ENCODE measurements at places on chromosomes 13 and 19.

DNA sequence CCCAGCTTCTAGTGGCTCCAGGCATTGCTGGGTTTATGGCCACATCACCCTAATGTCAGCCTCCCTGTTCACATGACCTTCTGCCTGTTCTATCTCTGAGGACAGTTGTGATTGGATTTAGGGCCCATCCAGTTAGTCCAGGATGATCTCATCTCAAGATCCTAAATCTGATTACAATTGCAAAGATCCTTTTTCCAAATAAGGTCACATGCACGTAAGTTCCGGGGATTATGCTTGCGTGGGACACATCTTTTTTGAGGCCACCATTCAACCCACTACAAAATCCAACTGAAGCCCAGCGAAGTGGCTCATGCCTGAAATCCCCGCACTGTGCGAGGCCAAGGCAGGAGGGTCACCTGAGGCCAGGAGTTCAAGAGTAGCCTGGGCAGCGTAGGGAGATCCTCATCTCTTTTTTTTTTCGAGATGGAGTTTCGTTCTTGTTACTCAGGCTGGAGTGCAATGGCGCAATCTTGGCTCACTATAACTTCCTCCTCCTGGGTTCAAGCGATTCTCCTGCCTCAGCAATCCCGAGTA, 12.3 kb downstream of the PLD3 start:
- DNase-seq, result no peak

DNA sequence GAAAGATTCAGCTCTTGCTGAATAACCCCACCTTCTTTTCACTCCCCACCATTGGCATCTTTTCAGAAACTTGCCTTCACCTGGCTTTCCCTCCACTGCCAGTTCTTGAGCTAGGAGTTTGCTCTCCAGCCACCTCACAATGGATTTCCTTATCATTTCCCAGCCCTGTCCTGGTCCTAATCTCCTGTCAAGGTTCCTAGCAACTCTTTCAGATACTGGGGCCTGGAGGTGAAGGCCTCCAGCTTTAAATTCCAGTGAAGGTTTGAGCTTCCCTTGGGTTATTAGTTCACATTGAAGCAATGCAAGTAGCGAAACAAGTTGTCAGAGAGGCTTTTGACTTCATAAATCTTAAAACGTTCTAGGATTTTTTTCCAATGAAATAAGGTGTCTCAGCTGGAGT, 320.8 kb upstream of the MAB21L1 start:
- DNase-seq, result no peak

- no peak for DNase-seq
Observed at GRCh38 chr19:55625004-55625326, 599 bp upstream of the ZNF784 start.

- DNase-seq, result no peak
Observed at GRCh38 chr19:18846862-18847548, 15.2 kb downstream of the UPF1 start.

- DNase-seq, result no peak
Observed at GRCh38 chr19:575527-576506, 3.4 kb downstream of the BSG start.

- DNase-seq, result no peak
Observed at GRCh38 chr13:40428354-40428753, 238.1 kb downstream of the FOXO1 start.

DNA sequence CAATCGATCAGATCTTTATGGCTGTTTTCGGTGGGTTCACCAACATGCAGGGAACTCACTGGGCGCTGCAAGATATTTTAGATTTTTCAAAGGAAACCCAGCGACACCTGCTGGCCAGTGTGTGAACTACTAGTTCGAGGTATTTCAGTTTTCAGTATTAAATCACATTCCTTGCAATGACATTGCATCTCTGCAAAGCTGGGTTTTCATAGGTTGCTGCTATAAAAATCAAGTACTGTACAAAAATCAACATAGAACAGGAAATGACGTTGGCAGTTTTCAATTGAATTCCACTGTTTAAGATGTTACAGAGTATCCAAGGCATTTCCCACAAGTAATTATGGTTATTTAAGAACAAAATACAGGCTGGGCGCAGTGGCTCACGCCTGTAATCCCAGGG, 17.6 kb downstream of the LIG1 start:
- no peak for DNase-seq

DNA sequence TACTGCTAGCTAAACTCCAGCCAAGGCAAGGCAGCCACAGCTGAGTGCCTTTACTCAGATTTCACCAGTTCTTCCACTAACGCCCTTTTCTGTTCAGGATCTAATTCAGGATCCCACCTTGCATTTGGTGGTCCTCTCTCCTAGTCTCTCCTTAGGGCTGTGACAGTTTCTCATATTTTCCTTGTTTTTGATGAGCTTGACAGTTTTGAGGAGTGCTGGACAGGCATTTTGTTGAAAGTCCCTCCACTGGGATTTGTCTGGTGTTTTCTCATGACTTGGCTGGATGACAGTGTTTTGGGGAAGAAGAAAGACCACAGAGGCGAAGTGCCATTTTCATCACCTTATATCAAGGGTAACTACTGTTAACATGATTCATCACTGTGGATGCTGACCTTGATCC, 162.3 kb upstream of the TSC22D1 start:
- DNase-seq, result no peak

DNA sequence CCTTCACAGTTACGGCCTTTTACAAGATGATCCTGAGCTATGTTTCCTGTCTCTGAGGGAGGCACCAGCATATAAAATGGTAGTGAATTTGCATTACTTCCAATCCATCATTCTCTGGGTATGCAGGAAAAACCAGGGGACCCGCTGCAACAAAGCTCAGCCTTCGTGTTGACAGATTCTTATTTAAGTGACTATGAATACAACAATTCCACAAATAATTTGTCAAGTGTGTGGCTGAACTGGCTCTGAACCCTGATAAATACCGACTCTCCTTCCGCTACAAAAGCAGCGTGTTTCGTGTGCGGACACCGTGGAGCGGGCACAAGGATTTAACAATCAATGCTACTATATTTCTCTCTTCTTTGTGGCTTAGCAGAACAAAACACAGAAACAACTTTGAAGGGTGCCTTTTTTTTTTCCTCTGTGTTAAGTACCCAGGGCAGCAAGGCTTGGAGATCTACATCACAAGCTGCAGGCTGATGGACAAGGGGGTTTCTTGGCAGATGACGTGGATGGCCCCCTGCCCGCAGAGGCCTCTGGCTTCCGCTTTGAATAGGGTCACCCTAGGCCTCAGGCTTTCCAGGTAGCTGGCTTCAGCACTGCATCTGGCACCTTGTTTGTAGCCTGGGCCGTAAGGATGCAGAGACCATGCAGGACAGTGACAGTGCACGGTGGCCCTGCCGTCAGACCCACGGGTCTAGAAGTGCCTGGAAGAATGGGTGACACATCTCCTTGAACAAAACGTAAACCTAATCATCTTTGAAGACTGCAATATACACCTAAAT, 280.5 kb upstream of the TSHZ3 start:
- DNase-seq, result no peak

- no peak for DNase-seq
Observed at GRCh38 chr19:52963247-52963618, 552 bp upstream of the ZNF816 start.

GRCh38 chr19:15290166-15290565, 42.2 kb downstream of the BRD4 start:
- no peak for DNase-seq

DNA sequence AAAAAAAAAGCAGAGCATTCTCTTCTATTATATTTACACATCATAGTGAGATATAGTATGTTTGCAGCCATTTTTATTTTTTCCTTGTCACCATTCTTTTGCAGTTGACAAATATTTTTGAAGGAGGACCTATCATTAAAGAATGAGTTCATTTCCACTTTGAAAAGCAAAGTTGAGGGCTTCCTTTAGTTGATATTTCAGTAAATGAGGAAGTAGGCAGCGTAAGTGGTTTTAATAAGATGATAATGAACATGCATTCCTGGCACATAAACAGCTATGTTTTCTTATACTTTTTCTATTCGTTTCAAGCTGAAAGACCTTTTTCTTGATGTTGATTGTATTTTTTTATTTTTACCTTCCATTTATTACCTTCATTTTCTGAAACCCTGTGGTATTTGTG, 66.2 kb downstream of the ZMYM2 start:
- no peak for DNase-seq

DNA sequence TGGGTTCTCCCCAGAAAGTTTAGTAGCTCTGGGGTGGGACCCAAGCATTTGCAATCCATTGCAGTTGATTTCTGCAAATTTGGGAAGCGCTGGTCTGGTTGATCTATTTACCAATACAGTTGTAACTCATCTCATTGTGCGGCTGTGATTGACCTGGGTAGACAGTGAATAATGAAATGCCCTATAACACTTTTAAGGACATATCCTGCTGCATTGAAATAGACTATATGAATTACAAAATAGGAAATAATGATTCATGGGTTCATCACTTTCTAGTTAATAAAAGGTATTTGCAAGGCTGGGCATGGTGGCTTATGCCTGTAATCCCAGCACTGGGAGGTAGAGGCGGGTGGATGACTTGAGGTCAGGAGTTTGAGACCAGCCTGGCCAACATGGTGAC, 59.0 kb upstream of the FARP1 start:
- no peak for DNase-seq

GRCh38 chr13:74274916-74275315, 140.7 kb upstream of the KLF12 start:
- no peak for DNase-seq

GRCh38 chr13:99992949-99993351, 11.4 kb downstream of the ZIC2 start:
- no peak for DNase-seq

GRCh38 chr13:100789481-100789880, 114.9 kb upstream of the TMTC4 start:
- no peak for DNase-seq

DNA sequence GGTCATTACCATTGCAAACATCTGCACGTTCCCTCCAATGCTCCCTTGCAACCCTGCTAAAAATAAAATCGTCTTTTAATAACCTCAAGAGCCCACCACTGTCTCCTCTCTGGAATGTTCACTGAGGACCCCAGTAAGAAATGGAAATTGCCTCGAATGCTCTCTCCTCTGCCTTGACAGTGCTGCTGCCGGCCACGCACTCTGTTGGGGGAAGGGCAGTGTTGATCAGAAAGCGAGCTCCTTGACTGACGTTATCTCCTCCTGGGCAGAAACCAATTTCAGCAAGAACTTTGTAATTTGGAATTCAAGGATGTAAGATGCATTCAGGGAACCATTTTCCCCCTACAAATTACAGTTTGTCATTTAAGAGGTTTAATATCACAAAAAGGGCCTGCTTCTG, 718.5 kb downstream of the UQCRFS1 start:
- DNase-seq, result no peak

- DNase-seq, result no peak
Observed at GRCh38 chr13:109036078-109036780, 406.8 kb downstream of the MYO16 start.

DNA sequence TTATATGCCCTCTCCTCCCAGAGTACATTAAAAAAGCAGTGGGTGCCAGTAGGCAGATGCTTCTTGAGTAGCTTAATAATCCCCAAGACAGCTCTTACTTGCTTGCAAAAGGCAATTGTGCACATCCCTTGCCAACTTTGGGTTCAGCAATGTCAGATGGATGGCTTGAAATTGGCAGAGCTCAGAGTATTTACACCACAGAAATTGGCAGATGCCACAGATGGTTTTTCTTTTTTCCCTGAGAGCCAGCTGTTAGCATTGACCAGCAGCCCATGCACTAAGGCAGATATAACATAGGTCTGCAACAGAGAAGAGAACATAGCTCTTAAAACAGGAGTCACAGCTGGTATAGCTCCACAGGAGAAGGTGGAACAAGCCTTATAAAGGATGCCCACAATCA, 18.4 kb upstream of the RNASEH2B start:
- no peak for DNase-seq

DNA sequence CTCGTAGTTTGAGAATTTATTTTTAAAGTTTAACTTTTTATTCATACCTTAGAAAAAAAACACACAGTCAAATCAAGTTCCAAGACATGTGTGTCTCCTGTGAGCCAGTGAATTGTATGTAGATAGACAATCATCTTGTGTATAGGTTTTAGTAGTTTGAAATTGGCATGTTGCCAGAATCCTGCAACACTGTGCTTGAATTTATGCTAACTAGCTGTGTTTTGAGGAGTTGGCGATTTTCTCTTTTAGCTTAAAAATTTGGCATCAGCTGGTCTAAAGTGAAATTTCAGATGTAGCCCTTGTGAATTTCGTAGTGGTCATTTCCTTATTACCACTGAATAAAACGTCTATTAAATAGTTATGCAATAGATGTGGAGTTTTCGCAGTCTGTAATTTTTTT, 213.2 kb downstream of the ATP8A2 start:
- no peak for DNase-seq

- DNase-seq, result no peak
Observed at GRCh38 chr13:54591540-54591939, 1562.9 kb downstream of the OLFM4 start.

- no peak for DNase-seq
Observed at GRCh38 chr19:41922585-41922984, 5.7 kb downstream of the ERFL start.

DNA sequence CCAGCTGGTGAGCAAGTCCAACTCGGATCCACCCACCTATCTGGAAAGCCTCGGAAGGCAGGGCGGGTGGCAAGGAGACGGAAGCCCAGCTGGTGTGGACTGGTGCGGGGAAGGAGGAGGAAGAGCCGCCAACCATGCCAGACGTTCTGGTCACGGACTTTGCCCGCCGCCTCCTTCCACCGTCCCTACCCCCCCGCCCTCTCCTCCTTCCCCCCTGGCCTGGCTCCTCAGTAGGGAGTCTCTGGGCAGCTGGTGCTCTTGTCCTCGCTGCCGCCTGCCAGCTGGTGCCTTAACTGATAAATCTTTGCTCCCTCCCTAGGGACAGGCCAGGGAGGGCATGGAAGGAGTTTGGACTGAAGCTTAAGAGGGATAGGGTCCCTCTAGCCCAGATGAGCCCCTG, 4.8 kb downstream of the SYNGR4 start:
- DNase-seq, result no peak

DNA sequence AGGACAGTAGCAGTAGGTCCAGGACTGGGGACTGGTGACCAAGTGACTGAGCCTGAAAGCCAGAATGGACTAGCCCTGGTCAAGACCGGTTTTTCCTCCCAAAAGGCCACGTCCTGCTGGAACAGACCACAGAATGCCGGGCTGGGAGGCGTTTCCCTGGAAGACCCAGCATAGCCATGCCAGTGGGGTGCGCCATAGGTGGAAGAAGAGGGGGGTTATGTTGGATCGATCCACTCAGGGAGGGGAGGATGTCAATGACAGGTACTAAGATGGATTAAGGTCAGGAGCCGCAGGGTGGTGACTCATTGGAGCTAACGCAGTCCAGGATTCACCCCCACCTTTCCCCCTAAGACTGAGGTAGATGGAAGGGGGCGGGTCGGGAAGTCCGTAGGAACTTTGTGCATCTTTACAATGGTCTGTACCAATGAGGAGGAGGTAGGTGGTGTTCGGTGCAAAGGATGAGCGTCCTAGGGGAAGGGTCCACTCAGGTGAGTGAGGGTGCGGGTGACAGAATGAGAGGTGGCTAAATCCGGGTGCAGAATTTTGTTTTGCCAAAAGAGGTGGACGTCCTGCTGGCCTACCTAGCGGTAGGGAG, 21.0 kb downstream of the VASP start:
- no peak for DNase-seq

DNA sequence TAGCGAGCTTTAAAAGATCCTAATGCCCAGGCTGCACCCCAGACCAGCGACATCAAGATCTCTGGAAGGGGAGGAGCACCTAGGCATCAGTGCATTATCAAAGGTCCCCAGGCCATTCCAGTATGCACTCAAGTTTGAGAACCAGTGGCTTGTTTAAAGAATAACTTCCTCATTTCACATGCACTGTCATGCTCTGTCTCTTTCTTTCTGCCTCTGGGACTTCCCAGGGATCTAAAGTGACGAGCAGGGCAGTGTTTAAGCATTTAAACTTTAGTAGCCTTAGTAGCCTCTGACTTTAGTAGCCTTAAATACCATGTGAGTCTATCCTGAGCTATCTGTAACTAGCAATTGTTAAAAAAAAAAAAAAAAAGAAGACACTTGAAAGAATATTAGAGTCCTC, 8.9 kb upstream of the FARP1 start:
- no peak for DNase-seq

Measured in activated naive CD4-positive, alpha-beta T cell treated with anti-CD3 and anti-CD28 coated beads, Interleukin-2, amount 50 U/mL, for 72 hours (primary cell).